Chondrocyte (in vitro differentiated cells): ENCODE measurements at places on chromosomes 2 and 18. TPM values are rescaled to one million over a fixed set of nuclear protein-coding genes. Genes with fewer than 3 reads are reported as not detected.

C2orf15 gene
- total RNA-seq: 0.17 to 0.26 TPM in 2 of 3 replicates, not detected in the other

DNA sequence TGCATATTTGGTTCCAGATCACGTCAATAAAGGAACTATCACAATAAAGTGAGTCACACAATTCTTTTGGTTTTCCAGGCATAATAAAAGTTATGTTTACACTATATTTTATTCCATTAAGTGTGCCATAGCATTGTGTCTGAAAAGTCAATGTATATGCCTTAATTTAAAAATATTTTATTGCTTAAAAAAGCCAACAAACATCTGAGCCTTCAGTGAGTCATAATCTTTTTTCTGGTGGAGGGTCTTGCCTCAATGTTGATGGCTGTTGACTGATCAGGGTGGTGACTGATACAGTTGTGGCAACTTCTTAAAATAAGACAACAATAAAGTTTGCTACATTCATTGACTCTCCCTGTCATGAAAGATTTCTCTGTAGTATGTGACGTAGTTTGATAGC lies 254.3 kb upstream of the SPOPL start:
- no peak overlapping the region for H3K27ac ChIP-seq
- peaks cover 5% of the 10 kb centered on the region for H3K27me3 ChIP-seq
- DNase-seq: no peak
- no peak overlapping the region for H3K4me3 ChIP-seq
- H3K4me1 ChIP-seq: peaks cover 25% of the 10 kb centered on the region

GRCh38 chr2:150167711-150168110 lies 319.8 kb downstream of the RND3 start:
- no peak overlapping the region for H3K27ac ChIP-seq
- no peaks in the 10 kb centered on the region for H3K27me3 ChIP-seq
- H3K4me3 ChIP-seq: no peak overlapping the region
- DNase-seq: no peak
- no peaks in the 10 kb centered on the region for H3K36me3 ChIP-seq
- H3K4me1 ChIP-seq: peaks cover 53% of the 10 kb centered on the region

NFATC1 gene
- total RNA-seq: 7.1 to 12.5 TPM (median 7.3 TPM) in 3 replicates

ASTL gene
- not detected in 3 replicates for total RNA-seq

GRCh38 chr2:162067596-162067995 lies 6.4 kb downstream of the DPP4 start:
- H3K27me3 ChIP-seq: peaks cover 27% of the 10 kb centered on the region
- peaks cover 15% of the 10 kb centered on the region for H3K4me1 ChIP-seq
- no peaks in the 10 kb centered on the region for H3K36me3 ChIP-seq
- no peak overlapping the region for H3K4me3 ChIP-seq
- H3K27ac ChIP-seq: no peak overlapping the region

C2orf66 gene
- total RNA-seq: 0.89 TPM in 1 of 3 replicates, not detected in the others

GRCh38 chr18:54880395-54881105 lies 52.3 kb downstream of the RAB27B start:
- no peak for DNase-seq
- H3K27ac ChIP-seq: no peak overlapping the region
- H3K36me3 ChIP-seq: no peaks in the 10 kb centered on the region
- H3K4me1 ChIP-seq: no peaks in the 10 kb centered on the region
- no peak overlapping the region for H3K4me3 ChIP-seq

DNA sequence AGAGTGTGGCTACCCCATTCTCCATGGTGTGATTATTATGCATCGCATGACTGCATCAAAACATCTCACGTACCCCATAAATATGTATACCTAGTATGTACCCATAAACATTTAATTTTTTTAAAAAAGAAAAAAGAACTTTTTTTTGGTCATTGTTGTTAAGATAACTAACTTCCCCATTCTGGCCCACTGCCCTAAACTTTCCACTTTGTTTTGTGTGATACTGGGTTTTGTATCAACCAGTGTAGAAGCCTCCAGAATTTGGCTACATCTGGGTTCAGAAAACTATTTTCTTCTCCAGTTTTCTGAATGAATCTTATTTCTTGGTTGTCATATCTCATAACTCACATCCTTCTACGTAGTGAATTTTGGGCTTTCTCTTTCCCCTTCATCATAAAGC lies 62.3 kb upstream of the NABP1 start:
- H3K36me3 ChIP-seq: no peaks in the 10 kb centered on the region
- H3K4me3 ChIP-seq: no peak overlapping the region
- no peak for DNase-seq
- no peaks in the 10 kb centered on the region for H3K27me3 ChIP-seq
- peaks cover 51% of the 10 kb centered on the region for H3K4me1 ChIP-seq

GRCh38 chr2:237466211-237466610 lies 20.8 kb upstream of the MLPH start:
- DNase-seq: no peak
- no peaks in the 10 kb centered on the region for H3K36me3 ChIP-seq
- H3K27me3 ChIP-seq: no peaks in the 10 kb centered on the region
- no peak overlapping the region for H3K4me3 ChIP-seq

RAD51AP2 gene
- total RNA-seq: not detected in 3 replicates

DNA sequence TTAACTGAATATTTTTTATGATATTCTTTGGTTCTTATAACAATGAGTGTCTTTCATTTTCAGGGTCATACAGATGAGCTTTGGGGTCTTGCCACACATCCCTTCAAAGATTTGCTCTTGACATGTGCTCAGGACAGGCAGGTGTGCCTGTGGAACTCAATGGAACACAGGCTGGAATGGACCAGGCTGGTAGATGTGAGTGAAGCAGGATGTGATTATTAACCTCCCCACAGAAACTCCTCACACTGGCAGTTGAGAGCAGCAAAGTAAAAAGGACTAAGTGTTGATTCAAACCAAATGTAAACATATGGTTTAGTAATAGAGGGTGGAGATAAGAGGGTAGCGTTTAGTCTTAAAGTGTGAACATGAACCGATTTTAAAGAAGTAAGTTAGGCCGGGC lies 57.8 kb downstream of the COX7A2L start:
- H3K4me3 ChIP-seq: no peak overlapping the region
- H3K27me3 ChIP-seq: no peaks in the 10 kb centered on the region
- peaks cover 21% of the 10 kb centered on the region for H3K36me3 ChIP-seq

- no peak for DNase-seq
- H3K27me3 ChIP-seq: peaks cover 8% of the 10 kb centered on the region
- H3K27ac ChIP-seq: no peak overlapping the region
- no peaks in the 10 kb centered on the region for H3K4me1 ChIP-seq
- H3K36me3 ChIP-seq: no peaks in the 10 kb centered on the region
Observed at GRCh38 chr2:227684258-227684657, 17.7 kb downstream of the SCYGR5 start.

SLC9A4 gene
- not detected in 3 replicates for total RNA-seq

SOX11 gene
- 31.6 to 46.6 TPM (median 32.1 TPM) in 3 replicates for total RNA-seq
